ENCODE measurements at places on chromosomes 1 and 21. TPM values are rescaled to one million over a fixed set of nuclear protein-coding genes. Genes with fewer than 3 reads are reported as not detected.

- no peaks in the 10 kb centered on the region for H3K27me3 ChIP-seq
- peaks cover 4% of the 10 kb centered on the region for H3K36me3 ChIP-seq
- no peak overlapping the region for H3K4me3 ChIP-seq
- no peaks in the 10 kb centered on the region for H3K4me1 ChIP-seq
- DNase-seq = no peak
- no peak overlapping the region for H3K27ac ChIP-seq
Observed at GRCh38 chr1:10610901-10611600, 136.3 kb downstream of the PEX14 start.

- no peak overlapping the region for H3K27ac ChIP-seq
- H3K36me3 ChIP-seq = no peaks in the 10 kb centered on the region
- H3K27me3 ChIP-seq = peaks cover 21% of the 10 kb centered on the region
- H3K4me3 ChIP-seq = no peak overlapping the region
- no peak for DNase-seq
Observed at GRCh38 chr1:10897321-10897980, 101.0 kb upstream of the CASZ1 start.

DNA sequence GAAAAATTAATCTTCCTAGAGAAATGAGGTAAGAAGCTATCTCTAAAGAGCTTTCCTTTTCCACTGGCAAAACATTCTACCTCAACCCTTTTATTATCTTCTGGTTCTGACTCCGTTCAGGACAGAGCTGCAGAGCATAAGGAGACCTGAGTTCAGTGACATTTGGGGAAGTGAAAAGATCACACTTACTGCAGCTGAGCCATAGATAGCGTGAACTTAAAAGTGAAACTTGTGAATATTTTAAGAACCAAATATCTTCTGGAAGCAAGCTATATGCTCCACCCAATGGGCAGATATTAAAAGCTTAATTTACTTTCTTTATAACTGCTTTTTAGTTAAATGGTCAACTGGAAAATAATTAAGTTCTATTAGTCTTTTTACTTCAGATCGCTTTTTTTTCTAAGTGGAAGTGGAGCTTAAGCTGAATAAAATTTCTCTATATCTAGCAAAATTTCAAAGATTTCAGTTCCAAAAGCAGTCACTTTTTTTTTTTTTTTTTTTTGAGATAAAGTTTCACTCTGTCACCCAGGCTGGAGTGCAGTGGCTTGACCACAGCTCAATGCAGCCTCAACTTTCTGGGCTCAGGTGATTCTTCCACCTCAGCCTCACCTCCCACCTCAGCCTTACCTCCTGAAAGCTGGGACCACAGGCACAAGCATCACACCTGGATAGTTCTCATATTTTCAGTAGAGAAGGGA, 11.9 kb downstream of the PTPN22 start:
- H3K27me3 ChIP-seq = no peaks in the 10 kb centered on the region
- H3K27ac ChIP-seq = peak overlapping the region; percentile 72
- no peak for DNase-seq
- peak overlapping the region; percentile 51 for H3K4me3 ChIP-seq

- H3K4me1 ChIP-seq = no peaks in the 10 kb centered on the region
- no peak overlapping the region for H3K27ac ChIP-seq
- peaks cover 22% of the 10 kb centered on the region for H3K27me3 ChIP-seq
- DNase-seq = no peak
Observed at GRCh38 chr1:92755541-92756461, 29.1 kb downstream of the EVI5 start.

DNA sequence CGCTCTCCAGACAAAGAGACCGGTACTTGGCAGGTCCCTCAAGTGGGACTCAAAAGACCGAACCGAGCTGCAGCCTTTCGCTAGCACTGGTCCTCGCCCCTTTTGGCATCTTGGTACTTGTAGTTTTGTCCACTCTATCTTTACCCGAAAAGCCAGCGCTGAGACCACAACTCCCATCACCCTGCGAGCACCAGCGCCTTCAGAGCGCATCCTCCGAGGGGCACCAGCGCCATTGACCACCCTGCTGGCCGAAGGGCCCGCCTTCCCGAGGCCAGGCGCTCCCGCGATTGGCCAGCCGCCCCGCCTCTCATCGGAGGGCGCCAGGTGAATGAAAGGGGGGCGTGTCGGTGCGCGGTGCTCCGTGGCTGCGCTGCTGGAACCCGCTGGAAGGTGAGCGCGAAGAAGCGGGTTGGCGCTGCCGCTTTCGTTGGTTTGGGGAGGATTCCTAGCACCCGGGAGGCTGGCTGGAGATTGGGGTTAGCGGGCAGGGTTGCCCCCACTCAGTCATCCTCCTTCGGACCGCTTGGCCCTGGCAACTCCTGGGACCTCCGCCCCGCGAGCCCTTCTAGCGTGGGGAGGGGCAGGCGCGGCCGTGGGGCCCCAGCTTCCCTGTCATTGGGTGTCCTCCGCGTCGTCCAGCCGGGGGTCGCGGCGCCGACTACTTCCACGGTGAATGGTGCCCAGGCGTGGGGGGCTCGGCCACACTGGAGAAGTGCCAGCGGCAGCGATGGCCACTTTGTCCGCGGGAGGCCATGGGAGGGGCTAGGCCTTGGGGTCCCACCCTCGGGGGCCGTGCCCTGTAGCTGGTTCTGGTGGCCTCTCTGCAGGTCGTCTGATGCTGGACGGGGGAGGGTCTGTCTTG, at the start of gene ZBTB8B:
ZBTB8B (plus strand) TSS at position 357 of the 862 bp plus-strand sequence. CDS start 5,553 bp downstream, outside the sequence.
- no peak within 1 kb of the TSS for H3K27ac ChIP-seq
- H3K4me3 ChIP-seq = peak within 1 kb of the TSS; percentile 69
- H3K36me3 ChIP-seq = peaks cover 5% of the 10 kb centered on the region
- peaks cover 13% of the 10 kb centered on the region for H3K4me1 ChIP-seq
- peaks cover 64% of the 10 kb centered on the region for H3K27me3 ChIP-seq
- peak; percentile 56 for DNase-seq

DNA sequence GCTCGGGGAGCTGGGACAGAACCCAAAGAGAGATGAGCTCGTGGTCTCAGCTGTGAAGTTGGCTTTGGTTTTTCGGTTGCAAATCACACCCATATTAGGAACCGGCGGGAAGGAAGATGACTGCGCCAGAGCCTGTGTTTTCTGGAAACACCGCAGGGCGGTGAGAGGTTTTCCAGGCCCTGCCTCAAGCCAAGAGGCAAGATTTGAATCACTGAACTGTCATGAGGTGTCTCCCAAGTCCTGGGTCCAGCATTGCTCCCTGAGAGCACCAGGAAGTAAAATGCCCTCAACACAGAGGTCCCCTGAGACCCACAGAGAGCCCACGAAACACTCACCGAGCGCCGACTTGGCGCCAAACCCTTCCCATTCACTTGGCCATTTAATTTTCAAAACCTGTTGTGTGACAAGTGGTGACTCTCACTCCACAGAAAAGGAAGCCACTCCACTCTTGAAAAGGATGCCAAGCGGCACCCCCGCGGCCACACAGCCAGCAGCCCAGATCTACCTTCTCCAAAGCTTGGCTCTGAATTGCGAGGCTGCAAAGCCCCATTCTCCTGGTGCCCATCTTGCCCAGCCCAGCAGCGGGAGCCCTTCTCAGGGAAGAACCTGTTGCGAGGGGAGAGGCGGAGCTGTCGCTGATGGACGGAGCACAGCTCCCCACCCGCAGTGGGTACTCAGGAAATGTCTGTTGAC, 99.0 kb upstream of the RUNX3 start:
- no peak overlapping the region for H3K27ac ChIP-seq
- H3K4me3 ChIP-seq = peak overlapping the region; percentile 88
- H3K27me3 ChIP-seq = no peaks in the 10 kb centered on the region
- no peaks in the 10 kb centered on the region for H3K36me3 ChIP-seq

DNA sequence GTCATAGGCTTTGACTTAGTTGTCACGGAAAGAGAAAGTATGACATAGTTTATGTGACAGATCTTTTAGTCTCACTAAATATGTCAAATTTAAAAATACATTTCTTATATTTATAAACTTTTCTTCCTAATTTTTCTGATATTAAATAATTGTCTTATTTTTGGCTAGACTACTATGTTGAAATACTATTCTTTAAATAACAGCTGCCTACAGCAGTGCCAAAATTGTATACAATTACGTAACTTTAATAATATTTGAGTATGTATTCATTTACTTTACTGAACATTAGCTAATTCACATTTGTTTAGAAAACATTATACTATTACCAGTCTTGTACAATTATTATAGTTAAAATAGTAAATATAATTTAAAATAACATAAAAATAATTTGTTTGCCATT, 137.4 kb downstream of the ADGRL4 start:
- H3K4me3 ChIP-seq = no peak overlapping the region
- no peak overlapping the region for H3K27ac ChIP-seq
- H3K27me3 ChIP-seq = peaks cover 8% of the 10 kb centered on the region

DNA sequence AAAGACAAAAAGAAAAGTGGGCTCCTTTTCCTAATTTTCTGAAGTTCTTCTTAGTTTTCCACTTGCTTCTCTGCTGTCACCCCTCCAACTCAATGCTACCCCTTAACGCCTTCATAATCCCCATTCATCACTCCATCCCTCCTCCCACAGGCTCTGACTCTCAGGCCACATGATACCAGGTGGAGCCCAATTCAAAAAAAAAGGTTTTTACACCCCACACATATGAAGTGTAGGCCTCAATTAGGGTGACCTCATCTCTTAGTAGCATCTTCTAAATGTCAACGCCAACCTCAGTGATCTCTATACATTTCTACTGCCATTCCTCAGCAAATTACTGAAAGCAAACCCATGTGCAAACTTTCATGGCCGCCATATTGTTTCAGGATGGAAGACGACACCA, 6.4 kb downstream of the SSBP3 start:
- no peak overlapping the region for H3K27ac ChIP-seq
- no peak for DNase-seq
- H3K4me3 ChIP-seq = no peak overlapping the region
- H3K27me3 ChIP-seq = no peaks in the 10 kb centered on the region

DNA sequence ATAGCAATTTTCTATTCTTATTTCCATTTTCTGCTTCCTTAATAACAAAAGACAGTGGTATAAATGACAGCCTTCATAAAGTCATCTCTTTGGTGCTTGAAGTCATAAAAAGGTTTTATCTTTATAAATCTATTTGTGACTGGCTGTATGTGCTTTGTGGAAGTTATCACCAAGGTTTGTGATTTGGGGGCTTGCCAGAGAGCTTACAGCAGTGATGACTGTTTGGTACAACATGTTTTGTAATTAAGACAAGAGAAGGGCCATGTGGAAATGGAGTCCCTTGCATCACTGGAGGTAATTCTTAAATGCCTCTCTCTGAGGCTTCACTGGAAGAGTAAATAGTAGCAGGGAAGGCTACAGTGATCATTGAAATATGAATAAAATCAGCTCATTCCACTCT, 2.7 kb downstream of the SLC35F3 start:
- H3K4me3 ChIP-seq = no peak overlapping the region
- H3K4me1 ChIP-seq = peaks cover 2% of the 10 kb centered on the region
- no peak overlapping the region for H3K27ac ChIP-seq
- H3K36me3 ChIP-seq = peaks cover 4% of the 10 kb centered on the region
- H3K27me3 ChIP-seq = peaks cover 55% of the 10 kb centered on the region

DNA sequence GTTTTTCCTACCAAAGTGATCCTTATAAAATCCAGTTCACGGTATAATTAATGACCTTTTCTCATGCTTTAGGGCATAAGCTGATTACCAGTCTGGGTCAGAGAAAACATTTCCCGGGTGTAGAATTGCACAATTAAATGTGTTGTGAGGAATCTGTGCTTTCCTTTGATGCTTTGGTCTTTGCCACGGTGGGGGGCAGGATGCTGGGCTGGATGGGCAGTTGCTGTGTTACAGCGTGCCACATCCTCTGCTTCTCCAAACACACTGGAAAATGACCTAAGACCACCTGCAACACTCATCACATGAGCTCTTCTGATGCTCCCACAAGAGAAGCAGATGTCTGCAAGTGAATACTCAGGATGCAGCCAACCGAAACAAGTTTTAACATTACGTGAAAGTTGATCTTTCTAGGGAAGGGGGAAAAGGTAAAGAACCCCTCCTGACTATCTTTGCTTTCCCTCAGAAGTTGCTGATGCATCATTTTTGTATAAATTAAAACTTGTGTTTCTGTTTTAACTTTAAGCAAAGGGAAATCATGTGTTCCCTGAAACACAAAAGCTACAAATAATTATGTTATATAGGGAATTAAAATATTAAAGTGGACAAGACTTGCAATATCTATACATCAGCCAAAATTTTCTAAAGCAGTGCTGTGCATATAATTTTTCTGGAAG, 515.3 kb upstream of the NR5A2 start:
- no peak overlapping the region for H3K27ac ChIP-seq
- no peak for DNase-seq
- no peak overlapping the region for H3K4me3 ChIP-seq
- H3K4me1 ChIP-seq = peaks cover 2% of the 10 kb centered on the region

- no peak for DNase-seq
- no peaks in the 10 kb centered on the region for H3K36me3 ChIP-seq
- no peak overlapping the region for H3K4me3 ChIP-seq
- H3K4me1 ChIP-seq = no peaks in the 10 kb centered on the region
- no peak overlapping the region for H3K27ac ChIP-seq
- no peaks in the 10 kb centered on the region for H3K27me3 ChIP-seq
Observed at GRCh38 chr1:80436851-80437250, 1363.9 kb upstream of the ADGRL2 start.

DNA sequence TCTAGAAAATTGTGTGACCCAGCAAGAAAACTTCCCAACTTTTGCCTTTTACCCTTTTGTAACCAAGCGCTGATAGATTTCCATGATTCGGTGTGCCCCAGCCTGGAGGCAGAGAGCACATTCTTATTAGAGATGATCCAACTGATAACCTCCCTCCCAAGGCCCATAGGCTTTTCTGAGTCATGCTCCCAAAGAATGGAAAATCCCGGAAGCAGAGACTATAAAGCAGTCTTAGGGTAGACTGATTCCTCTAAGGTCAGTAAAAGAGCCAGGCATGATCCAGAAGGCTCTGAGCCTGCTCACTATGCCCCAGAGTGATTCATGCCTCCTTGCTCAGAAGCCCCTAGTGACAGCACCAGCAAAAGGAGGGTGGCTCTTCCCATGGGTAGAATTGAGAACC, 4.3 kb downstream of the CAMK1G start:
- H3K36me3 ChIP-seq = no peaks in the 10 kb centered on the region
- no peak for DNase-seq
- H3K27ac ChIP-seq = no peak overlapping the region
- H3K4me3 ChIP-seq = no peak overlapping the region
- no peaks in the 10 kb centered on the region for H3K4me1 ChIP-seq

DNA sequence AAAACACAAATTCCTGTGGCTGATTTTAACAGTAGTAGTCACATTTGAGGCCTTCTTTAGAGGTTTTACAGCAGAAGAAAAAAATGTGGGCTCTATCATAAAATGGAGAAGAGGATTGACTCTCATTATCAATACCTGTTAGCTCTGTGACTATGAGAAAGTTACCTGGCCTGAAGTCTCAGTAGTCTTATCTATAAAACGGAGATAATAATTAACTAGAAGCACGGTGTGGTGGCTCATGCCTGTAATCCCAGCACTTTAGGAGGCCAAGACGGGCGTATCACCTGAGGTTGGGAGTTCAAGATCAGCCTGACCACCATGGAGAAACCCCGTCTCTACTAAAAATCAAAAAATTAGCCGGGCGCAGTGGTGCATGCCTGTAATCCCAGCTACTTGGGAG, 90.4 kb upstream of the PLPPR4 start:
- no peak for DNase-seq
- H3K36me3 ChIP-seq = no peaks in the 10 kb centered on the region
- no peaks in the 10 kb centered on the region for H3K4me1 ChIP-seq
- peaks cover 11% of the 10 kb centered on the region for H3K27me3 ChIP-seq
- H3K4me3 ChIP-seq = no peak overlapping the region

GRCh38 chr1:200364831-200365230, 45.0 kb downstream of the ZNF281 start:
- H3K36me3 ChIP-seq = no peaks in the 10 kb centered on the region
- peaks cover 3% of the 10 kb centered on the region for H3K4me1 ChIP-seq
- no peak overlapping the region for H3K4me3 ChIP-seq
- no peak for DNase-seq
- H3K27me3 ChIP-seq = peaks cover 2% of the 10 kb centered on the region

The IL22RA1 gene
- 0.11 TPM for total RNA-seq

The PDZK1 gene
- total RNA-seq = 0.51 TPM

The RGS1 gene
- total RNA-seq = 10.1 TPM

The LEFTY1 gene
- total RNA-seq = 0.19 TPM

The AMY2B gene
- 23.5 TPM for total RNA-seq

All from activated naive CD8-positive, alpha-beta T cell treated with anti-CD3 and anti-CD28 coated beads, Interleukin-2, amount 10 ng/mL, durations not matched to agents 7 days and 5 days (primary cell).